ENCODE measurements at places on chromosomes 11 and 22.
A peak's percentile ranks its signal among the peaks of the same experiment; 100 is the strongest.

GRCh38 chr11:2174361-2174760, 2.7 kb upstream of the TH start:
- DNase-seq = no peak

DNA sequence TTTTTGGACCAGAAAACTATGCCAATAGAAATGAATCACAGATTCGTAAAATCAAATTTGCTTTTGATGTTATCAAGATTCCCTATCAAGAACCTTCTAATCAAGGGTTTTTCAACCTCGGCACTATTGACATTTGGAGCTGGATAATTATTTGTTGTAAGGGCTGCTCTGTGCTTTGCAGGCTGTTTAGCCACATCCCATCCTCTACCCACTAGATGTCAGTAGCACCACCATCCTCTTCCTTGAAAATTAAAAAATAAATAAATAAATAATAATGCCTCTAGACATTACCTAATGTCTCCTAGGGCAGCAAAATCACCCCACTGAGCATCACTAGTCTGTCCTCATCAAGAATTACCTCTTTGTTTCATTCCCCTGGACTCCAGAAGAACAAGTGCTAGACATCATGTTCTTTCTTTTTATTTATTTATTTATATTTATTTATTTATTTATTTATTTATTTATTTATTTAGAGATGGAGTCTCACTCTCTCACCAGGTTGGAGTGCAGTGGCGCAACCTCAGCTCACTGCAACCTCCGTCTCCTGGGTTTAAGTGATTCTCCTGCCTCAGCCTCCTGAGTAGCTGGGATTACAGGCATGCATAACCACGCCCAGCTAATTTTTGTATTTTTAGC, 744.7 kb downstream of the KCNA4 start:
- no peak for DNase-seq

DNA sequence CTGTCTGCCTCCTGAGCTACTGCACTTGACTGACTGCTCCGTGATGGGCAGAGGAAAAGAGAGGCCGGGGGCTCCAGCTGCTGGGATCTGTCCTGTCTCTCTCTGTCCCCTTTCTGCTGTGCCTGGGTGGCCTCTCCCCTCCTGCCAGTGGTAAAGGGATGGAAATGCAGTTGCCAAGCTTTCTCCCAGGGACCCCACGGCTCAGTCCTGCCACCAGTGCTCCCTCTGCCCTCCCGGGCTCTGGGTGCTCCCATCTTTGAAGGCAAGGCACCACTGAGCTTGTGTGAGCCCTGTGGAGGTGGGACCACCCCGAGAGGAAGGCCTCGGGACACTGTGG, 32.0 kb downstream of the NADSYN1 start:
- no peak for DNase-seq

- no peak for DNase-seq
Observed at GRCh38 chr11:79937676-79938334, 497.0 kb upstream of the TENM4 start.

GRCh38 chr11:110392056-110392455, 37.7 kb upstream of the FDX1 start:
- DNase-seq = no peak

- DNase-seq = no peak
Observed at GRCh38 chr22:20553947-20554741, 46.7 kb downstream of the MED15 start.

DNA sequence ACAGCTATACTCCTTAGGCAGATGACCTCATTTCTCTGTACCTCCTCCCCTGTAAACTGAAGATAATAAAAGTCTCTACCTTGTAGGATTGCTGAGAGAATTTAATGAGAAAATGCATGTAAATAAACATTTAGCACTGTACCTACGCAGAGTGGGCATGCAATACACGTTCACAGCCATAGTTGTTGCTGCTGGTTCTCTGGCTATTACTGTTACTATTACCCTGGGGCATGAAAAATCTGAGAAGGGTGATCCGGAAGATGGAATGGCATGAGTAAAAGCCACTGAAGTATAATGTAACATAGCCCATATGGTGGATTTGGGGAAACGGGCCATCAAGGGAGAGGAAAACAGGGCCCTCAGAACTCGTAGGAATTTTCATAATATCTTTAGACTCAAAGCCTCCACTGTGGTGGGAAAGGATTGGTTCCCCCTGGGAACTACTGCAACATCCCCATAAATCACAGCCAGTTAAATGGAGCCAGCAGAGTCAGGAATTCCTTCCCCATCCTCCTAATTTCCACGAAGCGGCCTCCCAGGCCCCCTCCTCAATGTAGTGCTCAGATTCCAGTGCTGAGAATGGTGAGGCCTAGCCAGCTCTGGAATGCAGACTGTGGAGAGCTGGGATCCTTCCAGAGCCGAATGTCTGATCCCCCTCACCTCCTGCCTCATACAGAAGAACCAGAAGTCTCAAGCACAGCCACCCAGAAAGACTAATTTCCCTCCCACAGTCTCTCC, 205.3 kb downstream of the MN1 start:
- no peak for DNase-seq

DNA sequence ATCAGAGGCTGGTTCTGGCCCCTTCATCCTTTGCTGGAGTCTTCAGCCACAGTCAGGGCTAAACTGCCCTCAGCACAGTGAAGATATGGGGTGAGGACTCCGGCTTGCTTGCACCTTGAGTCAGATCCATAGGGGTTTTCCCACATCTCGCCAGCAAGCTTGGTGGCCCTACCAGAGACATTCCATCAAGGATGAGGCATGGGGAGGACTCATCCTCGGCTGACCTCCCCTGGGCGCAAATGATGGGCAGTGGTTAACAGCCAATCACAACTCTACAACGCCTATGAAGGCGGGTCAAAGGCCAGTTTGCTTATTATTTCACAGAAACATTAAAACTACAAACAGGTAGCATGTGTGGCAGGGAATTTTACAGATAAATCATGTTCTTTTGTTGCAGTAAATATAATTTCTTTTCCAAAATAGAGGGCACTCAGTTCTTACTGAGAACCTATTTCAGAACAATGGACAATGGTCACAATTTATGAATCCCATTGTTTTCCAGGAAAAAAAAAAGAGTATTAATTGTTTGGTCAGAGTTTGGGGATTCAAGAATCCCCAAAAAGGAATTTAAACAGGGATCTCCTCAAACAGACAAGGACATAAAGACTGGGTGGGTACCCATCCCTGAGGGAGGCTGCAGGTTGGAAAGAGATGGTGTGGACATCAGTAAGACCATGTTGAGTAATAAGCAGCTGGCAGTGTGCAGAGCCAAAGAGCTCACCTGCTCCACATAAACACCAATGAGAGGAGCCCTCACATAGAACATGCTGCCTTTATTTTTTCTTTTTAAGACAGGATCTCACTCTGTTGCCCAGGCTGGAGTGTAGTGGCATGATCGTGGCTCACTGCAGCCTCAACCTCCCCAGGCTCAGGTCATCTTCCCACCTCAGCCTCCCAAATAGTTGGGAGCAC, 14.8 kb downstream of the PLAAT3 start:
- DNase-seq = no peak

GRCh38 chr22:19579115-19579811, 55.1 kb upstream of the CLDN5 start:
- no peak for DNase-seq

DNA sequence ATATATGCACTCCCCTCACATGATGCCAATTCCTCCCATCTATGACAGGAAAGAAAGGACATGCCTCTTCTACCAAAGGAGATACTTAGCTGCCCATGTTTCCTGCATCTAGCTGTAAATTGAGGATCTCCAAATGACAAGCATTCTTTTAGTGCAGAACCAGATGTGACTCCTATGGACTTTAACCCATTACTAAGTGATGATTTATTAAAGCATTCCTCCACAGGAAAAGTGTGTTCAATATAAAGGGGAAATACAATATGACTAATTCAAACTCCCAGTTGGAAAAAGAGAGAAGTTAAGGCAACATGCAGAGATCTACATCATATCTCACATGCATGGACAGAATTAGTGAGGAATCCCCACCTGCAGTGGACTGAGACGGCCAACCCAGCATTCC, 221.3 kb downstream of the FAM76B start:
- DNase-seq = no peak

- DNase-seq = no peak
Observed at GRCh38 chr11:79304599-79305212, 136.1 kb downstream of the TENM4 start.

DNA sequence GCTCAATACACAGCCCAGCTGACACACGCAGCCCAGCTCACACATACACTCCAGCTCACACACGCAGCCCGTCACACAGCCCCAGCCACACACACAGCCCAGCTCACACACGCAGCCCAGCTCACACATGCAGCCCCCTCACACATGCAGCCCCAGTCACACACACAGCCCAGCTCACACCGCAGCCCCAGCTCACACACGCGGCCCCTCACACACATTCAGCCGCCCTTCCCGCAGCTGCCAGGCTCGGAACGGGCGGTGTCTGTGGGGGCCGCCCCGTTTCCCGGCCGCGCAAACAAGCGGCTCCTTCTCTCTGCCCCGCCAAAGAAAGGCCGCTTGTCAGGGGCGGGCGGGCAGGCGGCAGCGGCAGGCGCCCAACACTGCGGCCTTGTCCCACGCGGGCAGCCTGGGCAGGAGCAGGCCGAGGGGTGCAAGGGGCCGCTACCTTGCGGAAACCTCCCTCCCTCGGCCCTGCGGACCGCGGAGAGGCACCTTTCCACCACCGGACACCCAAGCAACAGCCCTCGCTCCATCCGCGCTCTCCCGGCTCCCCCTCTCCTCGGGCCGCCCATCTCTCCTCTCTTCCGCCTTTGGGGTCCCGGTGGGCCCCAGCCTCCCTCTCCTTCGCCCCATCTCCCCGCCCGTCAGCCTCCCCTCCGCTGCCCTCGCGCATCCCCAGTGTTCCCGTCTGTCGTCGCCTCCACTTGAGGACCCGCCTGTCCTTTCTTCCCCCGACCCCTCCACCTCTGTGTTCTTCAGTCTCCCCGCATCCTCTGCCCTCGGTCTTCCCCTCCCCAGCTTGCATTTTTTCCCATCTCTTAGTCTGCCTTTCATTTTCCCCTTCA, 2.2 kb downstream of the PHLDB1 start:
- peak; percentile 19 for DNase-seq

- no peak for DNase-seq
Observed at GRCh38 chr11:10828402-10828801, 19.7 kb upstream of the EIF4G2 start.

- DNase-seq = peak; percentile 52
Observed at GRCh38 chr11:66363805-66364535, 7.6 kb downstream of the SLC29A2 start.

DNA sequence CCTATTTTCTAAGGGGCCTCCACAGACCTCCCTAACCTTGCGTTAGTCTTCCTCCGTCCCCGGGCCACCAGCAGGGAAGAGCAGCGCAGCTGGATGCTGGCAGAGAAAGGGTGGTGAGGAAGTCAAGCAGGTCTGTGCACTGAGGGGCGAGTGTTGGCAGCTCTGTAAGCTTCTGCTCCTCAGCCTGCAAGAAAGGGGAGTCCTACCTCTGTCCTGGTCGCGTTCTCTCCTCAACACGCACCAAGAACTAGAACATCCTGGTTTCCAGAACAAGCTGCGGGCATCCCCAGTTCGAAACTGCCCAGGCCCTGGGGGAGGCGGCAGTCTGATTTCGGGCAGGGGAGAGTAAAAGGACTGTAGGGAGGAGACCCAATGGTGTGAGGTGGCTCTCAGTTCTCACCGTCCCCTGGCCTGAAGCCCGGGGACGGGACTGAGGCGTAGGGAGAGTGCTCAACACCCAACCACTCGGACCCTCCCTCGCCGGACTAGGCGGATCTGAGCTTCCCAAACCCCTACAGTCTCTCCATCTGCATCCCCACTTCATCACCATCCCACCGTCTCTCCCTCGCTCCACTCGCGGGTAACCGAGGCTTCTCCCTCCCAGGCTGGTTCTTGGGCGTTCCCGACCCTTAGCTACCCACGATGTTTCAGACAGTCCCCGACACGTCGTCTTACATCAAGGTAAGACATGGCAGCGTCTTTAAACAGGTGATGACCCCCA, 7.7 kb upstream of the FLI1 start:
- no peak for DNase-seq

GRCh38 chr11:101456812-101457211, 127.0 kb downstream of the TRPC6 start:
- no peak for DNase-seq

DNA sequence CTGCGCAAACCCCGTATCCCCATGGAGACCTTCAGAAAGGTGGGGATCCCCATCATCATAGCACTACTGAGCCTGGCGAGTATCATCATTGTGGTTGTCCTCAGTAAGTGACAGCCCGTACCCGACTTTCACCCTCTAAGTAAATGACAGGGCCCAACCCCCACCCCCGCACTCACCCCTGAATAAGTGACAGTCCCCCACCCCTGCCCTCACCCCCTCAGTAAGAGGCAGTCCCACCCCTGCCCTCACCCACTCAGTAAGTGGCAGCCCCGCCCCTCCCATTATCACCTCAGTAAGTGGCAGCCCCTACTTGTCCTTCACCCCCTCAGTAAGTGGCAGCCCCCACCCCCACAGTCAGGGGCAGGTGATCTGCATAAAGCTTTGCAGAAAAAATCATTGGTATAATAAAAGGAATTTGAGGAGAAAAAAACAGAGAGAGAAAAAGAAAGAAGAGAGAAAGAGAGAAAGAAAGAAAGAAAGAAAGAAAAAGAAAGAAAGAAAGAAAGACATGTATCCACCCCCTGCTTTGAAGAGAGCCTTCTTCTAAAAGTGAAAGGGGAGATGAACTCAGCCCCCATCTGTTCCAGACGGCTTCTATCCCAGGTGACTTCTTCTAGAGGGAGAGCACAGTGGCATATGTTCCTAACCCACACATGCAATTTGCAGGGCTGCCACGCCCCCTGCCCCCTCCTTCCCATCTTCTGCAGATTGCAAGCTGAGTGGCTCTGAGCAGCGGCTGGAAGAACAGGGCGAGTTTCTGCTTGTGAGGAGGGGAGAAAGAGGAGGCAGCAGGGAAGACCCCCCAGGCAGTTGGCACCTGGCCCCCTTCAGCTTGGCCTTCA, 12.5 kb upstream of the SMIM35 start:
- no peak for DNase-seq

- no peak for DNase-seq
Observed at GRCh38 chr11:15776366-15776765, 580.0 kb downstream of the SOX6 start.

GRCh38 chr11:2849994-2850770, 35.4 kb downstream of the CDKN1C start:
- DNase-seq = no peak

DNA sequence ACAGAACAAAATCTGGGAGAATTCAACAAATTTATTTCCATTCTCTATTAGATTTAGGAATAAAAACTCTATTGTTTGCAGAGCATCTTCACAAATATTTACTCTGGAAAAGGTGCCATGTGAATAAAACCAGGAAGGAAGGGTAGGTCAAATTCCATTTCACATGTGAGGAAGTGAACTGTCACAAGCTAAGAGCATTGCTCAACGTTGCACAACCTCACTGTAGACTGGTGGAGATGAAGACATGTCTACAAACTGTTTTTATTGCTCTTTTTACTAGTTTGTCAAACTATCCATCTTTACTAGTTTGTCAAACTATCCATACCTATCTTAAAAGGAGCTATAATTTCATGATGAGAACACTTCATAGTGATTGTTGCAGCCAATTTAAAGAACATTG, 236.4 kb downstream of the CNTN5 start:
- no peak for DNase-seq
